ENCODE measurements at places on chromosomes 7 and 10. TPM values are rescaled to one million over a fixed set of nuclear protein-coding genes. Genes with fewer than 3 reads are reported as not detected.

GPR158 gene
- under 0.01 TPM for total RNA-seq

IKZF1 gene
- not detected for total RNA-seq

FAM25A gene
- not detected for total RNA-seq

BNIP3 gene
- 200 TPM for total RNA-seq

OPN1SW gene
- not detected for total RNA-seq

DPYSL4 gene
- 2.3 TPM for total RNA-seq

ADRA2A gene
- total RNA-seq: 2.0 TPM

PPP1R17 gene
- total RNA-seq: not detected

RRP12 gene
- total RNA-seq: 29.7 TPM

NAMPT gene
- total RNA-seq: 95.3 TPM

PIK3CG gene
- not detected for total RNA-seq

GDF2 gene
- total RNA-seq: not detected

TMEM273 gene
- total RNA-seq: not detected

SLC18A3 gene
- total RNA-seq: not detected

GOLGA7B gene
- total RNA-seq: not detected

MCM7 gene
- 56.1 TPM for total RNA-seq

NPC1L1 gene
- under 0.01 TPM for total RNA-seq

DNAJB12 gene
- total RNA-seq: 26.6 TPM

LLCFC1 gene
- not detected for total RNA-seq

NAT16 gene
- under 0.01 TPM for total RNA-seq

CUBN gene
- 0.87 TPM for total RNA-seq

SPDYE16 gene
- 0.12 TPM for total RNA-seq

CDC14C gene
- not detected for total RNA-seq

TACC2 gene
- 3.5 TPM for total RNA-seq

FEZF1 gene
- not detected for total RNA-seq

MRPS17 gene
- 13.9 TPM for total RNA-seq

ZNHIT1 gene
- 72.3 TPM for total RNA-seq

EFCAB10 gene
- not detected for total RNA-seq

CUZD1 gene
- 0.50 TPM for total RNA-seq

ABCA13 gene
- total RNA-seq: 1.1 TPM
